A549 treated with DMSO at 1 μM for 4 hours (cell line): ENCODE measurements at places on chromosomes 3 and 15. TPM values are rescaled to one million over a fixed set of nuclear protein-coding genes. Genes with fewer than 3 reads are reported as not detected.

The P2RY14 gene
- not detected in 5 replicates for total RNA-seq

The ISLR gene
- 0.15 to 0.41 TPM (median 0.25 TPM) in 5 replicates for total RNA-seq

The IGDCC3 gene
- total RNA-seq: 0.05 to 0.21 TPM (median 0.12 TPM) in 4 of 5 replicates, not detected in the other

The PLA2G4E gene
- not detected in 5 replicates for total RNA-seq

The CMTM8 gene
- total RNA-seq: 4.6 to 11.2 TPM (median 9.9 TPM) in 5 replicates

The HRH1 gene
- total RNA-seq: 9.1 to 11.0 TPM (median 9.7 TPM) in 5 replicates

The ALS2CL gene
- 6.1 to 7.2 TPM (median 6.8 TPM) in 5 replicates for total RNA-seq

The OXTR gene
- 7.8 to 11.7 TPM (median 10.2 TPM) in 5 replicates for total RNA-seq

The SLC24A5 gene
- not detected in 5 replicates for total RNA-seq

The ATP13A5 gene
- not detected in 5 replicates for total RNA-seq

The NCK1 gene
- 24.4 to 30.8 TPM (median 27.7 TPM) in 5 replicates for total RNA-seq

The ZBED2 gene
- 0.18 to 0.45 TPM (median 0.39 TPM) in 5 replicates for total RNA-seq

The GOLGA8K gene
- 0.38 to 1.2 TPM (median 0.90 TPM) in 5 replicates for total RNA-seq

The MKRN2 gene
- 22.5 to 24.9 TPM (median 23.9 TPM) in 5 replicates for total RNA-seq

The NRROS gene
- 0.04 TPM in 1 of 5 replicates, not detected in the others for total RNA-seq

The CDCP1 gene
- 15.3 to 20.0 TPM (median 17.6 TPM) in 5 replicates for total RNA-seq

The TNFAIP8L3 gene
- total RNA-seq: 4.3 to 7.1 TPM (median 5.6 TPM) in 5 replicates

The EPHB1 gene
- 0.05 to 0.23 TPM (median 0.11 TPM) in 4 of 5 replicates, not detected in the other for total RNA-seq

The PCYT1A gene
- 32.1 to 39.9 TPM (median 35.5 TPM) in 5 replicates for total RNA-seq

The NME9 gene
- not detected in 5 replicates for total RNA-seq

The OSTN gene
- not detected in 5 replicates for total RNA-seq

The ATR gene
- 9.5 to 15.7 TPM (median 13.9 TPM) in 5 replicates for total RNA-seq

The TUBGCP5 gene
- 22.7 to 29.4 TPM (median 27.1 TPM) in 5 replicates for total RNA-seq

The AP4E1 gene
- 7.7 to 11.0 TPM (median 9.3 TPM) in 5 replicates for total RNA-seq

The SLC12A8 gene
- 1.0 to 1.4 TPM (median 1.2 TPM) in 5 replicates for total RNA-seq

The DAZL gene
- not detected in 5 replicates for total RNA-seq

The DPPA2 gene
- total RNA-seq: not detected in 5 replicates

The PLA2G4F gene
- total RNA-seq: not detected in 5 replicates

The CHRM5 gene
- total RNA-seq: 0.05 TPM in 1 of 5 replicates, not detected in the others

The CSTA gene
- total RNA-seq: 0.63 to 1.2 TPM (median 1.1 TPM) in 5 replicates

The MELTF gene
- 46.4 to 63.5 TPM (median 58.3 TPM) in 5 replicates for total RNA-seq

The NTRK3 gene
- 19.2 to 25.6 TPM (median 21.1 TPM) in 5 replicates for total RNA-seq

The VIPR1 gene
- total RNA-seq: 0.46 to 0.82 TPM (median 0.66 TPM) in 5 replicates

The CAMK2N2 gene
- 0.90 to 1.7 TPM (median 1.1 TPM) in 5 replicates for total RNA-seq

The C3orf62 gene
- total RNA-seq: 1.8 to 2.5 TPM (median 2.0 TPM) in 5 replicates

The SNRPN gene
- total RNA-seq: 93.1 to 110 TPM (median 100 TPM) in 5 replicates

The SNX22 gene
- total RNA-seq: 0.62 to 1.5 TPM (median 1.1 TPM) in 5 replicates

The CEP152 gene
- total RNA-seq: 3.4 to 10.5 TPM (median 4.9 TPM) in 5 replicates

The DAPK2 gene
- total RNA-seq: 2.3 to 4.4 TPM (median 4.2 TPM) in 5 replicates

The TMA7 gene
- 277 to 368 TPM (median 288 TPM) in 5 replicates for total RNA-seq

The MYEF2 gene
- total RNA-seq: 13.2 to 19.2 TPM (median 17.3 TPM) in 5 replicates

The FEZF2 gene
- not detected in 5 replicates for total RNA-seq

The CYP19A1 gene
- total RNA-seq: 0.06 to 0.25 TPM (median 0.10 TPM) in 4 of 5 replicates, not detected in the other

The DZIP1L gene
- 5.7 to 6.8 TPM (median 6.6 TPM) in 5 replicates for total RNA-seq

The RBP2 gene
- not detected in 5 replicates for total RNA-seq

The PARP15 gene
- not detected in 5 replicates for total RNA-seq

The IL5RA gene
- not detected in 5 replicates for total RNA-seq

The PLSCR2 gene
- total RNA-seq: 0.21 TPM in 1 of 5 replicates, not detected in the others

The LNP1 gene
- total RNA-seq: 0.78 to 1.1 TPM (median 0.82 TPM) in 5 replicates

The WDR93 gene
- 0.13 to 0.21 TPM (median 0.19 TPM) in 5 replicates for total RNA-seq
